ENCODE measurements at places on chromosomes 12 and 14. TPM values are rescaled to one million over a fixed set of nuclear protein-coding genes. Genes with fewer than 3 reads are reported as not detected.

Gene CCDC196
- total RNA-seq = not detected

Gene CEP83
- total RNA-seq = 14.2 TPM

Gene SPATA7
- total RNA-seq = 13.0 TPM

Gene TEX52
- not detected for total RNA-seq

Gene CLEC1B
- total RNA-seq = not detected

Gene UNC79
- total RNA-seq = under 0.01 TPM

Gene AMN
- under 0.01 TPM for total RNA-seq

Gene STRN3
- total RNA-seq = 53.5 TPM

Gene CD27
- under 0.01 TPM for total RNA-seq

Gene GOLT1B
- 99.3 TPM for total RNA-seq

Gene KLRG1
- total RNA-seq = 0.43 TPM

Measured in fibroblast of villous mesenchyme (primary cell).